Activated naive CD8-positive, alpha-beta T cell treated with anti-CD3 and anti-CD28 coated beads, Interleukin-2, amount 10 ng/mL, durations not matched to agents 7 days and 5 days (primary cell): ENCODE measurements at places on chromosomes 3 and 15.

DNA sequence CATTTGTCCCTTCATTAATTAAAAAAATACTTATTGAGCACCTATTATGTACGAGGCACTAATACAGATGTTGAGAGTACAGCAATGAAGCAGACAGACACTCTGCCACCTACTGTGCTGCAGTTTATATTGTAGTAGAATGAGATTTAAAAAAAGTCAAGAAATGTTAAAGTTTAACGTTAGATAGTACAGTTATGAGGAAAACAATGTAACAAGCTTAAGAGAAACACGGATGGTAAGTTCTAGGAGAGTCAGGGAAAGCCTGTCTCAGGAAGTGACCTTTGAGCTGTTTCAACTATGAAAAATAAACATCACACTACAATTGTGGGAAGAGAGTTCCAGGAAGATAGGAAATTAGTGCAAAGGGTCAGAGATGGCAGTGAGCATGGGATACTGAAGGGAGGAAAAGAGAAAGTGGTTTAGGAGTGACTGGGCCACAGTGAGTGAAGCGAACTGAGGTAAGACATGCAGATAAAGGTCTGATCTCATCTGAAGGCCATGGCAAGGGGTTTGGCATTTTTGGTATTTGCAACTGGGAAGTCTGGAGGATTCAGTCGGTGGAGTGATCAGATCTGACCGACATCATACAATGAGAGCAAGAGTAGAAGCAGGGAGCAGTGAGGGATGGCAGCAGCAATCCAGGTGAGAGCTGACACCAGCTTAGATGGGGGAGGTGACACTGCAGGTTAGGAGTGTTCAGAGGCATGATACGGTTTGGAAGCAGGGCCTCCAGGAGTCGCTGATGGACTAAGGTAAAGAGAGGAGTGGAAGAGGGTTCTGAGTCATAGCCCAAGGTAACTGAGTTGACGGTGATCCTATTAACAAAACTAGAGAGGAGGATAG, 28.5 kb downstream of the PLSCR4 start:
- DNase-seq = no peak

DNA sequence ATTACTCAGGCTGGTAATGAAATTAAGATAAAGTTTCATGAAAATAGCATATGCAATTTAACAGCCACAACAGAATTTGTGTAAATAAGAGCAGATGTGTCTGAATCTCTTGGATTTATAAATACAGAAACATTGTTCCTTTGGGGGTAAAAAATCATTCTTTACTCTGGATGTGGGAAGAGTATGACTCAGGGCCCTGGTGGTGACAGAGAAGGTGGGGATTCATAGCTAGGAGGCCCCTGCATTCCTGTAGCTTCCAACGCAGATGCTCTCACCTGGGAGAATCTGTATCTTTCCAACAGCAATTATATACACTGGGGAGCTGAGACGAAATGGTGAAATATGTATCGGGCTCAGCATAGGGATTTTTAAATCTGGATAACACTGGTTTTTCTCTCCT, 167.6 kb upstream of the CADPS start:
- DNase-seq = no peak

GRCh38 chr3:192444096-192444790, 283.1 kb downstream of the FGF12 start:
- DNase-seq = peak; percentile 74

- DNase-seq = no peak
These were observed 28.8 kb downstream of the USP13 start for GRCh38 chr3:179681492-179682263.

- no peak for DNase-seq
These were observed 21.8 kb downstream of the CD200 start for GRCh38 chr3:112354642-112355306.

GRCh38 chr3:161217496-161217895, 3.6 kb upstream of the NMD3 start:
- DNase-seq = no peak

GRCh38 chr3:159252772-159253384, 451.0 kb downstream of the MFSD1 start:
- DNase-seq = no peak

- no peak for DNase-seq
These were observed 996 bp upstream of the XIRP1 start for GRCh38 chr3:39193391-39193790.

DNA sequence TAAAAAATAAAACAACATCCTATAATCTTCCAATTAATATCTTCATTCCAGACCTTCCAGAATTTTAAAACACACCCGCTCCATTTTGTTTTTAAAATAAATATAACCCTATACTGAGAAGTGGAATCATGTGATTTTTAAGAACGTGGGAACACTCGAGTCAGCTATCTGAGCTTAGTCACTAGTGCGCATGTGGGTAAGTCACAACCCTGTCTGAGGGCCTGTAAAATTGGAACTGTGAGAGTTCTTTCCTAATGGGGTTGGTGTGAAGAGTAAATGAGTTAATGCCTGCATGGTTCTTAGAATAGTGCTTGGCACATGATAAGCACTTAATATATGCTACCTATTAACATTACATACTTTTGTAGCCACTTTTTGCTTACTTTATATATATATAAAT, 19.9 kb upstream of the POLR2M start:
- no peak for DNase-seq

- no peak for DNase-seq
These were observed 122.0 kb upstream of the BFSP2 start for GRCh38 chr3:133277813-133278212.

DNA sequence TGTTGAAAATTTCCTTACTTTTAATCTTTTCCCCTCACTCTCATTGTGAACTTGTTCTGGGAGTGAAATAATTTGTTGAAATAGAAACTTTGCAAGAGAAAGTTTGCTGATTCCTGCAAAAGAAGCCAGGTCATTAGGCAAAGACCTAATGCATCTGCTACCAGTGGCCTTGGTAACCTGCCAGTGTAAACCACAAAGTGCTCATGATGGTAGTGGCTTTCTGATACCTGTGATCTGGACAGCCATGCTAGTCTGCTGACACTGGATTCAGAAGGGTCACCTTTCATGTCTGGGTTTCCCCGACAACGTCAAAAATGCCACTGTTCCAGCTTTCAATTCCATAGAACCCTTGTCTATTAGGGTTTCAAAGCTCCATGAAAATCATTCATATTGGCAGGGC, 123.7 kb upstream of the MCTP2 start:
- DNase-seq = no peak

DNA sequence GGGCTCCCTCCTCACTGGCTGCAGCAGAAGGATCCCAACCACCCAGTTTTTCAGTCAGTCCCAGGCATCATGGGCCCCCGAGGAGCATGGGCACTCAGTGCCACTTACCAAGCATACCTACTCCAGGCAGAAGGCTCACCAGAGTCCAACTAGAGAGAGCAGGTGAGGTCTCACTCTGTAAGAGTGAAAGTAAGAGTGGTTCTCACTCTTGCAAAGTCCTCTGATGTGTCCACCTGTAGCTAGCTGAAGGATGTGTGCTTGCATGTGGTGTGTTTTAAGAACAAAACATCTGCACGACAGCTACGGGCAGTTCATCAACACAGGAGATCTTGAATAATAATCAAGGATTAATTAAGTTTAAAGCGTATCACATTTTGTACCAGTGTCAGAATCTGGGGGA, 49.7 kb downstream of the CCK start:
- no peak for DNase-seq

DNA sequence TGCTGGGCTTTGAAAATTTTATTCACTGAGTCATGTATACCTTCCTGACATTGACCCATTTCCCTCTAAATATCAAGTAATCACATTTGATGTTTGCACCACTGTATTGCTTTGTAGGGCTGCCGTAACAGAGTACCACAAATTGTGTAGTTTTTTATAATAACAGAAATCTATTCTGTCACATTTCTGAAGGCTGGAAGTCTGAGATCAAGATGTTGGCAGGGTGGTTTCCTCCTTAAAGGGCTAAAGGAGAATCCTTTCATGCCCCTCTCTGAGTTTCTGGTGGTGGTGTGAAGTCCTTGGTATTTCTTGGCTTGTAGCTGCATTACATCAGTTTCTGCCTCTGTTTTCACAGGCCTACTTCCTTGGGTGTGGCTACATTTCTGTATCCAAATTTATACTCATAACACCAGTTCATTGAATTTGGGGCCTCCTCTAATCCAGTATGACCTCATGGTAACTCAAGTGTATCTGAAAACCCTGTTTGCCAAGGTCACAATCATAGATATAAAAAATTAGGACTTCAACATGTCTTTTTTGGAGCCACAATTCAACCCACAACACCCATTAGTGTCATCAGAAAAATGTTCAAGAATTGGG, 29.1 kb upstream of the ST6GAL1 start:
- no peak for DNase-seq
